ENCODE measurements at places on chromosomes 11 and 22.

DNA sequence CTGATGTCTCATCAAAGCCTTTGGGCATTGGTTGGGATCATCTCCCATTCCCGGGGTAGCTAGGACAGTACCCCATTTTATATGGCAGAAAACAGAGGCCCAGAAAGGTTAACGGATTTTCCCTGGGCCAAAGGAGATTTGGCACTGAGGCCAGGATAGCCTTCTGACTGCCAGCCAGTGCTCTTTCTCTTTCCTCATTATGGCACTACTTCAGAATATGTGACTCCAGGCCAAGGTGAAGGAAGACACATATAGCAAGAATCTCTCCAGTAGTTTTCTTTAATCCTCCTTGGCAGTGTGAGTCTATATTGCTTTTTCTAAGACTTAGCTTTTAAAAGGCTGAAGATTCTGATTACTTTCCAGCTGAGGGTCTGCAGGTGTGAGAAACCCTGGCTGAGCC is 94.8 kb upstream of the AMOTL1 start:
- DNase-seq, result no peak

DNA sequence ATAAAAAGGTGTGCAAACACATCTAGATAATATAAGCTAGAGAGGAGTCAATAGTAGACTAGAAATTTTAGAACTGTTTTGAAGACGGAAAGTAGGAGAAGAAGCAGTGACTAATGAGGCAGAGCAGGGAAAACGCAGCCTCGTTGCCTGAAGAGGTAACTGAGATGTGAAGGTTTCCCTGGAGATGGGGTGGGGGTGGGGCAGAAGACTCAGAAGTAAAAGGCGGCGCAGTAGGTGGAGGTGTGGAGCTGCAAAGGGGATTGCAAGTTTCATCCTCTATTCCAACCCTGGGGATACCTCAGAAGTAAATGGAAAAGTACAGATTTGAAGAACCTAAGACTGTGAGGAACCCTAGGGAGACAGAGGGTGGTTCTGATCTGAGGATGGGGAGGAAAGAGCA is 109.5 kb downstream of the TMPRSS5 start:
- DNase-seq, result no peak

DNA sequence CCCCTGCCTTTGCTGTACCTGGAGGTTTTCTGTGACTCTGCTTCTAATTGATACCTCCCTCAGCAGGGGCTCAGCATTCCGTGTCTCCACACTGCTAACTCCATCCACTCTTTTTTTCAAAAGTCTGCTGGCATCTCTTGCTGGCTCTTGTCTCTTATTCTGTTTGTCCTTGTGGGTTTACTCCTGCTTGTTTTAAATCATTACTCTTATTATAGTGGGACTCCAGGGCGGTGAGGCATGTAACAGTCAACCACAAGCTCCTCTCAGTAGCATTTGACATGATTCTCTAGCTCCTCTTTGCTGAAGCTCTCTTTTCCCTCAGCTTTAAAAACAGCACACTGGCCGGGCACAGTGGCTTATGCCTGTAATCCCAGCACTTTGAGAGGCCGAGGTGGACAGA is 260.2 kb upstream of the NARS2 start:
- DNase-seq, result no peak

- no peak for DNase-seq
Observed at GRCh38 chr11:62428871-62429560, 10.2 kb downstream of the SCGB1A1 start.

- DNase-seq, result peak; percentile 8
Observed at GRCh38 chr11:70551351-70552166, 153.2 kb downstream of the CTTN start.

DNA sequence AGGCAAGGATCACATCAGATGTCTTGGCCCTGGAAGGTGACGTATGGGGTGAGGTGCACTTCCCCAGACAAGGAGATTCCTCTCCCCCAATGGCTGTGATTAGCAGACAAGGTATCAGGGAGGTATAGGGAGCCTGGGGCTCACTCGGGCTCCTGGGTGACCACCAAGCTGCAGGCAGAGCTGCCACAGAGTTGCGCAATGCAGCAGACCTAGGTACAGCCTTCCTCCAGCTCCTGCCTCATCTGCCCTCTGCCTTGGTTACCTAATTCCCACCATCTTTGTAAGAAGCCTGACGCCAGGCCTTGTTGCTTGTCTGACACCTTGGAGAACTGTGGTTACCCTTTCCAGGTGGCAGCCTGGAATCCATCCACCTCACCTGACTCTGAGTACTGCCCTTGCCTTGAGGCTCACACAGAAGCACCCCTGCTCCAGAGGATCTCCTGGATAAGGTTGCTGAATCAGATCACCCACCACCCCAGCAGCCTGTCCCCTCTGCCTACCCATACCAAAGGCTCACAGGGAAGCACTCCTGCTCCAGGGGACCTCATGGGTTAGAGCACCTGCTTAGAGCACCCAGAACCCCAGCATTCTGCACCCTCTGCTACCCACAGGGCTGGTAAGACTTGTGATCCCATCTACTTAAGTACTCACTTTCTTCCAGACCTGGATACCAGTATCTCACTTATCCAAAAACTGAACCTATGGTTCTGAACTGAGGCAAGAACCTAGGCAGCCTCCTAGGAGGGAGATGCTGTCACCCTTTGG is 40.4 kb downstream of the GAB4 start:
- no peak for DNase-seq

- no peak for DNase-seq
Observed at GRCh38 chr22:40748388-40749355, 69.4 kb downstream of the MCHR1 start.

DNA sequence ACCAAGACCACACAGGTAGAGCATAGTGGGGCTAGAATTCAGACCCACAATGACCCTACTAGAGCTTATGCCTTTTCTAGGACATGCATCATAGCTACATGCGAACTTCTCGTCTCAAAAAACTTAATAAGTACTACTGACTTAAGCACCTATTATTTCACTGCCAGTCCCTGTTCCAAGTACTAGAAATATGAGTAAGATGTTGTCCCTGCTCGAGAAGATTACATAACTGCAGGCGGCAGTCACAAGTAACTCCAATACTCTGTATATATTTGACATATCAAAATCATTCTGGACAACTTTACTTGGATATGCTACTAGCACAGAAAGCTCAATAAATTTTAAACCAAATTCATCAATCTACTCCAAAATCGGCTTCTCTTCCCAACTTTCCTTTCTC is 235.0 kb downstream of the TTC28 start:
- no peak for DNase-seq

DNA sequence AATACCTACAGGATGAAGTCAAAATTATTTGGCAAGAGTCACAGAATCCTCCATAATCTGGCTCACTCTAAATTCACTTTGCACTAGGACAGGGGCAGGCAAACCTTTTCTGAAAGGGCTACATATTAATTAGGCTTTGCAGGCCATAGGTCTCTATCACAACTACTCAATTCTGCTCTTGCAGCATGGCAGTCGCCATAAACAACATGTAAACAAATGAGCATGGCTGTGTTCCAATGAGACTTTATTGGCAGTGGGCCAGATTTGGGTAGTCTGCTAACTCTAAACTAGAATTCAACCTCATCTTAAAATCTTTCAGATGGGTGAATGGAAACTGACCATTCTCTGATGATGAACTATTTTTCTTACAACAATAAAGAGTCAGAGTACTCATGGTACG is 5.8 kb downstream of the THRSP start:
- peak; percentile 37 for DNase-seq

- DNase-seq, result peak; percentile 20
Observed at GRCh38 chr11:7019500-7020182, 505 bp downstream of the ZNF214 start.

DNA sequence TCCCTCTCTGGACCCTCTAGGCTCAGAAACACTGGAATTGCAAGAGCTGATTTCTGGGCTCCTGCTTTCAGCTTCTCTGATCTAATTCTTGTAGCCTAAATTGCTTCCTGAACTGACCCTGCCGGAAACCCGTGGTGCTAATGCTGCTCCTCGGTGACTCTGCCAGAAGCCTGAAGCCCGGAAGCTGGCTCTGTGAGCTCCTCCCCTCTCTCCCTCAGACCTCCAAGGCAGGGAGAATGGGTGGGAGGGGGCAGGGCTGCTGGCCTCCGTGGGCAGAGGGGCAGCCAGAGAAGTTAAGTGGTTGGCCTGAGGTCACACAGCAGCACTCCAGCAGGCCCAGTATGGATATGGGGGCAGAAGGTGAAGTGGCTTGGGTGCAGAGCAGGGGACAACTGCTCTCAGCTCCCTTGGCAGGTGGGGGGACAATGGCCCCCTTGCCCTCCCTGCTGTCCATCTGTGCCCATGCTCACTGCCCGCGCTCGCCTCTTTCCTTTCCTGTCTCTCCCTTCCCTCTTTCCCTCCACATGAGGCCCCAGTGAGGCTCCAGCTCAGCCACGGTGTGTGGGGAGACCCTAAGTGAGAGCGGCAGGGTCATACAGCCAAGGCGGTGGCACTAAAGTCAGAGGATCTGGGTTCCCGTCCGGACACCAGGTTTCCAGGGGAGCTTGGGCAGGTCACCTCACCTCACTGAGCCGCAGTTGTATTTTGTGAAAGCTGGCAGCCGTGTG is 16.2 kb downstream of the CAPN5 start:
- peak; percentile 13 for DNase-seq

DNA sequence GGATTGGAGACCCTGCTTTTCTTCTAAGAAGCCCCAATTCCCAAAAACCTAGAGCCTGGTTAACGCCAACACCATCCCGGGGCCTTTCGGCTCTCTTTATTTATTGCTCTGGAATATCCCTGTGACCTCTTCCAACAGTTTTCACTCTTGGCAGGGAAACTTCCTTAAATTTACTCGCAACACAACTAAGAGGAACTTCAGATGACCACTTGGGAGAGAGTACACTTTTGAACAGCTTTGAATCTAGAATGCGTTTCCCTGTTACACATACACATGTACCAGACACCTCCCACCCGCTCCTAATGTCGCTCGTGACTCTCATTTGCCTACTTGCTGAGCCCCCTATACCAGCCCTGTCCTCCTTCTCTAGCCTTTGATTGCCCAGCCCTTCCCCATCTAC is 19.4 kb downstream of the TUBA8 start:
- no peak for DNase-seq

- DNase-seq, result no peak
Observed at GRCh38 chr11:99952816-99953215, 734.3 kb upstream of the ARHGAP42 start.

DNA sequence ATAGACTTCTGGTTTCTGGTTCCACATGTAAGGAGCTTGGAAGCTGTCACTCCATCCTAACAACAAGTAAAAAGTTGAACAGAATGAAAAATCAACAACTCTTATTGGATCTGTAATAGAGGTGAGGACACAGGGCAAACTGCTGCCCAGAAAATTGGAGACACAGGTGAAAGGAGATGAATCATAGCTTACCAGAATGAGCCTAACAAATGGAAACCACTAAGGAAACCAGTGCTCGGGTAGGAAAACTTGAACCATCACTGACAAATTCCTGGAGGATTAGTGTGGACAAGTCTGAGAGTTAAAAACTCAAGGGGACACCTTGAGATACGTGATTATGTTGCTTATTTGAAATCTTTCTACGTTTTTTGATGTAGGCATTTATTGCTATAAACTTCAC is 52.1 kb downstream of the GDPD4 start:
- DNase-seq, result no peak

DNA sequence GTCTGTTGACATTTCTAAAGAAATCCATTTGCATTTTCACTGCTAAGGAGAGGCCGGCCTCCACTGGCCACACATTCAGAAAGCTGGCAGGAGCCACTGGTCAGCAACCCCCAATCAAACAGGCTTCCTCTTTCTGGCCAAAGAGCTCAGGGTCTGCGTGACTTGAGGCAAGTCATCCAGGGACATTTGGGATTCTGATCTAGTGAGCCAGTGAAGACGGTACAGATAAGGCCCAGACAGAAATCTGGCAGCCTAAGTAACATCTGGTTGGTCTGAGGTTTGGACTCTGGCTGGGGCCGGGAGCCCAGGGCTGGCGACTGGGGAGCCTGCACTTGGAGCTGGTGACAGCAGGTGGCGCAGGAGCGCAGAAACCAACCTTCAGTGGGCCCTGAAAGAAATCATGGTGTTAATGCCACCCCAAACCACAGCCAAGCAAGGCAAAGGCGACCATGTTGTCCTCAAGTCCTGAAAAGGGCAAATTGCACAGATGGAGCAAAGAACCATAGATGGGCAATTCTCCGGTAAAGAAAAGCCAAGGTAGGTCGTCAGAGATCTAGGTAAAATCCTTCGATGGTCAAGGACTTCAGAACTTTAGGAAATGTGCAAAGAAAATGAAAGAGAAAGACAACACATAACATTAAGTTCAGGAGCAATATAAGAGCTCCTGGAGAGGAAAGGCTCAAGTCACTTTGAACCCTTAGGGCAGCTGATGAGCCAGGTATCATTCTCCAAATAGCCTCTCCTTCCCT is 99.4 kb upstream of the BLID start:
- DNase-seq, result peak; percentile 65

DNA sequence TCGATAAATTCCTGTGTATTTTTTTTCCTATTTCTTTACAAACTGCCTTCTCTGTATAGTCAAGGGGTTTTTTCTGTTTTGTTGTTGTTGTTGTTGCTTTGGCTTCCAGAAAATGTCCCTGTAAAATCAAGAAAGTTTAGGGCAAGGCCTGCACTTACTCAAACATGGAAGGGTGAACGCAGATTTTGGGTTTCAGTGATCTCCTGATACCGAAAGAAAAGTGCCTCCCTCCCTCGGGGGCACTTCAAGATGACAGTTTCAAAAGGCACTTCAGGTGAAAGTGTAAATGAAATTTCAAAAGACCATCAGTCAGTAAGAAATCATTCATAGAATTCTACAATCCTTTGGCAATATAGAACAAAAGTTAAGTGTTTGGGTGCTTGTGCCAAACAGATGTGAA is 43.4 kb upstream of the TMPRSS4 start:
- no peak for DNase-seq

- no peak for DNase-seq
Observed at GRCh38 chr22:37848587-37849088, 581 bp upstream of the EIF3L start.

GRCh38 chr22:17587629-17588028 is 24.3 kb downstream of the SLC25A18 start:
- no peak for DNase-seq

GRCh38 chr22:29072193-29072978 is 449 bp upstream of the KREMEN1 start:
- peak; percentile 90 for DNase-seq

GRCh38 chr22:47011131-47011858 is 248.8 kb downstream of the TBC1D22A start:
- DNase-seq, result no peak

GRCh38 chr22:35337932-35338331 is 38.2 kb downstream of the TOM1 start:
- no peak for DNase-seq

DNA sequence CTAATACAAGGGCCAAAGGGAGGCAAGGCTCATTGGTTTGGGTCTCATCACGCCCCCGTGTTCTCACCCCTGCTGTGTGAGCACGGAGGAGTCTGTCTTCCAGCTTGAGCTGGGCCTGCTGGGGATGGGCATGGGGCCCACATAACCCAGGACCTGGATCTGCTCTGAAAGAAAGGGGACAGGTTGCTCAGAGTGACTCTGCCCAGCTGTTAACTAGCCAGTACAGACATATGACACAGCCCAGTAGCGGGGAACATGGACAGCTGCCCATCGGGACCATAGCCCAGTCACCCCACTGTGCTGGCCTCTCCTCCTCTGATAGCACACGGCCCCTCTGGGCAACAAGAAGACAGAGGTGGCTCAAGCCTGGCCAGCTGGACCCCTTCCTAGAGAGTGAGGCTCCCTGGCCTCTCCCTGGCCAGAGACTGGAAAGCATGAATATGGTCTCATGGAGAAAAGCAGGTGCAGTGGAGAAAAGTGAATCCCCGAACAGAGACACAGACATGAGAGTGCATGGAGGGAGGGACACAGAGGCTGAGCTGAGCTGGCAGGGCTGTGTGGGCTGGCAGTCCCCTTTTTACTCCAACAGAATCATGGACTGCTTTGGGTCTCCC is 973.9 kb downstream of the BRD1 start:
- DNase-seq, result no peak
